ENCODE measurements at places on chromosomes 13 and 19.
A peak's percentile ranks its signal among the peaks of the same experiment; 100 is the strongest.

DNA sequence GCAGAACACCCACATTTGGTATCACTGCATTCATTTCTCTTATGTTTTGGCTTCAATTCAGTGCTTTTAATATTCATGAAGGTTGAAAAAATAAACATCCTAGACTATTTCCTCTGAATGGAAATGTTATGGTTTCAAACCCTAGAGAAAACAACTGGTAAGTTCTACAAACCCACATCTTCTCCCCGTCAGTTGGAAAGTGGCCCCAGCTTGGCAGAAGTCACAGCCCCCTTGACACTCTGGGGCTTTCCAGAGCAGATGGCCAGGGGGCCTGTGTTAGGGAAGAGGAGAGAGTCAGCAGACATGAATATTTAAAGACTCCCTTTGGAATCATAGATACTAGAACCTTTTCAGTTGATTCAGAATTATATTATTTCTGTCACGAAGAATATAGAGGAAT lies 123.9 kb downstream of the SHISA2 start:
- no peak for DNase-seq

DNA sequence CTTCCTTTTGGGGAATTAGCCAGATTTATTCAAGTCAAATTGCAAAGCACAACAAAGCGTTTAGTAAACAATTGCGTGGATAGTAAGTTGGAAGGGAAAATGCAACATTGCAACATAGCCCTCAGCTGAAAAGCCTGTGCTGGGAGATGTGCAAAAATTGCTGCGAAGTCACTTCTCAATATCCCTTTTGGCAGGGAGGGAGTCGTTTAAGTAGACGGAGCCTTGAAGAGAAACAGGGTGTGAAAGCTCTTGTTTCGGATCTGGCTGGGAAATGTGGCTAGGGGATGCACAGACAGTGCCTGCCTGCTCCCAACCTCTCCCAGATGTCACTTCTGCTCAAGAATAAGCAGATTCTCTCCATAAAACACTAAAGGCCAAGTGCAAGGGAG lies 56.8 kb downstream of the SLC7A1 start:
- no peak for DNase-seq

- no peak for DNase-seq
Measured at GRCh38 chr19:46192992-46193650, 36.4 kb upstream of the IGFL1 start.

DNA sequence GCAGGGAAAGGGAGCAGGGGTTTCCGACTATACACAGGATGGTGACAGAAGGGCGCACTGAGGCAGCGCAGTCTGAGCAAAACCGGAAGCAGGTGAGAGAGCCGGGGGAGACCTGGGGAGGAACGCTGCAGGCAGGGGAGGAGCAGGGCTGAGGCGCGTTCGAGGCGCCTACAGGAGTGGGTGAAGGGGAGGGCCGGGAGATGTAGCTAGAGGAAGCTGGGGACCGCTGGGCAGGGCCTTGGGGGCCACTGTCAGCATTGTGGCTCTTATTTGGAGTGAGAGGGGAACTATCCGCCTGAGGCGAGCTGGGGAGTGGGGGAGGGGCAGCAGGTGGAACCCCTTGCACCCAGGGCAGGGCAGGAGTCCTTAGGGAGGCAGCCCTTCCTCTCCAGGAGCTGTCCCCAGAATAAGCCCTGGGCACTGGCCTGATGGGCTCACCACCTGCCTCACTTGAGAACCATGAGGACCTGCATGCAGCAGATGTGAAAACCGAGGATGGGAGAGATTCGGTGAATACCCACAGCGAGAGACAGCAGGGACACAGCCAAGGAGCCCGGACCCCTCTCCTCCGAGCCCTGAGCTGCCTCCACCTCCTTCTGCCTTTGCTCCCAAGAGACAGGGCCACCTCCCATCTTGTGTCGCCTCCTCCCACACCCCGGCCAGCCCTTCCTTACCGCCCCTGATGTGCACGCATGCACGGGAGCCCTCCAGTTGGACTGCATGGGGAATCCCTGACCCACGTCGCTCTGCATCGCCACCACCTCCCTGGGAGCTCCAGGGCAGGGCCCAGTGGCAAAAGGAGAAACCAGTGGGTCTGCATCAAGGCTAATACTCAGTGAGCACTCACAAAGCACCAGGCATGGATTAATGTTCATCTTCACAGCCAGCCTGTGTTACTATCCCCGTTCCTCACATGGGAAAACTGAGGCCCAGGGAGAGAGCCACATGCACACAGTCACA lies 10.3 kb downstream of the AKT2 start:
- DNase-seq: peak; percentile 51

GRCh38 chr19:2424686-2425621 lies 2.4 kb downstream of the TIMM13 start:
- DNase-seq: no peak

DNA sequence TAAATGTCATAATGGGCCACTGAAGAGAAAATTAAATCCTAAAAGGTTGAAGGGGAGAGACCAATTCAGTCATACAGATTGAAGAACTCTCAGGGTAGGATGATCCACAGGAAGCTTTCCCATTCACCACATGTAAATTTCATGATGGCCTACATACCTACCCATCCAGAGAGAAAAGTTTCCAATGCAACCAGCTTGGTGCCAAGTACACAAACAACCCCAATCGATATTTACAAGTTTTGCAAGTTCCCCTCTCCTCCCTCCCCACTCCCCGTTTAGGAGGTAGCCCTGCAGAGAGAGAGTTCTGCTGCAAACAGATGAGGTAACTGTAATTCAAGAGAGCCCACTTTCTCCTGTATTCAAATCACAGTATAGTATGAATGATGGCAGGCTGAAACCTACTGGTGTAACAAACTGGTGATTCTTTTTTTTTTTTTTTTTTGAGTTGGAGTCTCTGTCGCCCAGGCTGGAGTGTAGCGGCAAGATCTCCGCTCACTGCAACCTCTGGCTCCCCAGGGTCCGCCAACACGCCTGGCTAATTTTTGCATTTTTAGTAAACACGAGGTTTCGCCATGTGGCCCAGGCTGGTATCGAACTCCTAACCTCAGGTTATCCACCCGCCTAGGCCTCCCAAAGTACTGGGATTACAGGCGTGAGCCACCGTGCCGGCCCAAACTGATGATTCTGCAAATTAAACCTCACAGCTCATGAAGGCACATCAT lies 14.4 kb downstream of the FOXO1 start:
- DNase-seq: no peak

- DNase-seq: no peak
Measured at GRCh38 chr19:4277191-4277696, 1.8 kb upstream of the SHD start.

DNA sequence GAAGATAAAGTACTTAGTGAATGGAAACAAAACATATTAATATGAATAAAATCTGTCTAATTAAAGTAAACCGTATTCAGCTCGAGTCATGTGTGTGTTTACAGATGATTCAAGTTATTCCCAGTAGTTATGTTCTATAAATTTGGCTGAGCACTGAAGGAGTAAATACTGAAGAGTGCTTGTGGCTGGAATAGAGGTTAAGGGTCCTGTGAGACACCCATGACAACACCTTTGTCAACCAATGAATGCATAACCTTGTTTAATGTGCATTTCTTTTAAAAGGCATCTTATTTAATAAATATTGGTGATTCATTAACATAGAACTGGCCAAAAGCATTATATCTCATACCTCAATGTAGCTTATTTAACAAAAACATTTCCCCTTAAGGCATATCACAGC lies 577.8 kb upstream of the SLITRK5 start:
- no peak for DNase-seq

DNA sequence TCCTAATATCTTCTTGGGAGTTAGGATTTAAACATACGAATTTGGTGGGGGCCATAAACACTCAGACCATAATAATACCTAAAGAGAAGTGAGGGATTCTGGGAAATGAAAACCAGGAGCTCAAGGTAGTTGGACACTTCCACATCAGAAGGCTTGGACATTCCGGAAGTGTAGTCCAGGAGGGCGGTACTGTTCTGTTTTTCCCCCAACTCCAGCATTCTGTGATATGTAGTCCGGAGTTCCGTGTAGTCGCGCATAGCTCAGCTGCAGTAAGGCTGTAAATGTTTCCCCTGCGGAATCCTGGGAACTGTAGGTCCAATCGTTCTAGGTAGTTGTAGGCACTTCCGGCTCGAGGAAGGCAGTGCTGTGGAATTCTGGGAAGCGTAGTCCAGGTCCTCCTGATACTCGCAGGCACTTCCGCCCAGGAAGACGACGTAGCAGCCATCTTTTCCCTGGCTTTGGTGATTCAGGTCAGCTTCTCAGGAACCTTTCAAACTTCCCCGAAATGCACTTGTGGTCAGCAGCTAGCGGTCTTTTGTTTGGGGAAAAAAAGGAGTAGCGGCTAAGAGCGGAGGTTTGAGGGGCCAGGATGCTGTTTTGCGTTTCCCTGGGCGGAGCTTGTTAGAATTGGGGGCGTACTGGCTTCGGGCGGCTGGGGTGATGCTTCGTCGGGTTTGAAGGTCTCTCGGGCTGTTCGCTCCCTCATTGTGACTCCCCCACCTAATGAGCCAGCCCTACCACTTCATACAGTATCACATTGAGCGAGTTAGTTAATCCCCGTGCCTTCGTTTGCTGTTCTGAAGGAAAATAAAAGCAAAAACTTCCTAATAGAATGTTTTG lies at the start of gene ZNF226:
TSS of gene ZNF226 (plus strand) at position 428 of the 840 bp plus-strand sequence. CDS start 4,981 bp downstream, outside the sequence.
- peak; percentile 84 for DNase-seq

DNA sequence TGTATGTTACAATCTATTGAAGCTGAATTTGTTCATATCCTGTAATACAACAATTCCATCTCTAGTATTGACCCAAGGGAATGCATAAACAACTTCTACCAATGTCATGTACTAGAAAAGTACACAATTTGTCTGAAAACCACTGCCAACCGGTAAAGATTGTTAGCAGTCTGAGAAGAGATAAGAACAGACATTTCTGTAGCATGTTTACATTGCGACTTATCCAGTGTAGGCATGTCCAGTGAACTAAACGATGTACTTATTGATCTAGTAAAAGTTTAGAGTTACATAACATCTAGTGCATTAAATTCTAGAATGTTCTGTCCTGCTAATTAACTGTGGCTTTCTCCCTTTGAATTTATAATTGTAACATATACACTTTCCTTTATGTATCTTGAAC lies 425.9 kb downstream of the SLITRK6 start:
- DNase-seq: no peak

GRCh38 chr13:71252184-71252704 lies 614.8 kb downstream of the DACH1 start:
- DNase-seq: no peak

DNA sequence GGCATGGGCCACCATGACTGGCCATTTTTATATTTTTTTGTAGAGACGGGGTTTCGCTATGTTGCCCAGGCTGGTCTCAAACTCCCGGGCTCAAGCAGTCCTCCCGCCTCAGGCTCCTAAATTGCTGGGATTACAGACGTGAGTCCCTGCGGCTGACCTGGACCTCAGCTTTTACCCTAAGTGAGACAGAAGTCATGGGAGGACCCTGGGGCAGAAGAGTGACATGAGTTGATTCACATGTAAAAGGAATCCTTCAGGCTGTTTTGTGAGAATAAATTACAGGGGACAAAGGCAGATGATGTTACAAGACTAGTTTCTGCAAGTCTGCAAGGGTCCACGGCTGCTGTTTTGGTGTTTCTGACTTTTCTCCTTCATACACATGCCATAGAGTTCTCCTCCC lies 2.6 kb upstream of the BCAM start:
- no peak for DNase-seq

GRCh38 chr19:748274-748598 lies 2.7 kb upstream of the MISP start:
- no peak for DNase-seq

GRCh38 chr13:109897988-109898624 lies 111.7 kb upstream of the IRS2 start:
- no peak for DNase-seq

DNA sequence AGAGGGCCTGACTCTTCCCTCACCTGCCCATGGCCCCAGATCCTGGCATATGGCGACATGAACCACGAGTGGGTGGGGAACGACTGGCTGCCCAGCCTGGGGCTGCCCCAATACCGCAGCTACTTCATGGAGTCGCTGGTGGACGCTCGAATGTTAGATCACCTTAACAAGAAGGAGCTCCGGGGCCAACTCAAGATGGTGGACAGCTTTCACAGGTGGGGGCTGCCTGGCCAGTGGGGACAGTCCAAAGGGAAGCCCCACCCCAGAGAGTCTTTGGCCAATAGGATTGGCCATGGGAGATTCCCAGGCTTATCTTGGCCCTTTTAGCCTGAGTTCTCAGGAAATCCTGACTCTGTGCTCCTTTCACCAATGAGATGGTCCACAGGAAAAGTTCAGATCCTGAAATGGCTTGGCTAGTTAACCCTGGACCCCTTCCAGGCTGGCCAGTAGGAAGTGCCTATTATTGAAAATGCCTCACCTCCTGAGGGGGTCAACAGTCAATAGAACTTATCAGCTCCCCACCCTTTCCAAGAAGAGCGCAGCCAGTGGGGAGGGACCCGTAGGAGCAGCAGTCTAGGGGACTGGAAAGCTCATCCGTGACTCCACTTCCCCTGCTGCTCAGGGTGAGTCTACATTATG lies 7.0 kb downstream of the HRC start:
- DNase-seq: no peak

- DNase-seq: no peak
Measured at GRCh38 chr13:84730376-84730775, 848.1 kb upstream of the SLITRK1 start.

DNA sequence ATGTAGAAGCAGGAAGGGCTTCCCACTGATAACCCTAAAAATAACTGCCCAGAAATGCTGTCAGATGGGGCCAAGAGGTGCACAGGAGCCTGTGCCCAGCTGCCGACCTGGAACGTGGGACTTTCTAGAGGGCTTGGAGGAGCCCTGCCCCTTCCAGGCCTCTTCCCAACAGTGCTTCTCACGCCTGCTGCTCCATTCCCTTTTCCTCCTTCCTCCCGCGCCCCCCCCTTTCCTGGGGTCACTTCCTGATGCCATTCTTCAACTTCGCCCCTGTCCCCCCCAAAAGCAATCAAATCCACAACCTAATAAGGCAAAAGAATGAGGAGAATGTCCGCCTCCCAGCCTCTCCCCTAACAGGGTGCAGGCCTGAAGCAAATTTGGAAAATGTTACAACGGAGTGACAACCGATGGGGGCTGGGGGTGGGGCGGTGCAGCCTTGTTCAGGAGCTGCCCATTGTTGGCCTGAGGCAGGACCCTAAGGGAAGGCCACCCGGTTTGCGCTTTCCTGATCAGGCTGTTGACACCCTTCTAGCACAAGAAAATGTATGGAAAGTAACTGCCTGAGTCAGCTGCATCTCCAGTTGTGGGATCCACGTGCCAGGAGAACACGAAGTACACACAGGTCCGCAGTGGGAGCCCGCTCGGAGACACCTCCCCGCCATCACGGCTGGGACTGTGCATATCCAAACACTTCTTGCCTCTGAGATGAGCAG lies 18.7 kb downstream of the ACTN4 start:
- no peak for DNase-seq

DNA sequence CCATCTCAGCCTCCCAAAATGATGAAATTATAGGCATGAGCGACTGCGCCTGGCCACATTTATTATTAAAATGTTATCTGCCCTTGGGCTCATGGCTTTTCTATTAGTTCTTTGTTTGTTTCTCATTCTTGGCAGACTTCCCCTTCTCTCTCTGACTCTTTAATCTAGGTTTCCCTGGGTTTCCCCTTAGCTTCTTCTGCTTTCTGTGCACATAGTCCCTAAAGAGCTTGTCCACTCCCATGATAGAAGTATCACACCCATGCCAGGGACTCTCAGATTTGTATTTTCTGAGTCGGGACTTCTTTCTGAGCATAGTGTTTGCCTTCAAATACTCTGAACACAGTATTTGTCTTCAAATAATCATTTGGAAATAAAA lies 38.6 kb upstream of the ITM2B start:
- DNase-seq: no peak

All from activated T-cell treated with anti-CD3 and anti-CD28 coated beads, Interleukin-2, amount 50 U/mL, for 48 hours (primary cell).